DMS 273 treated with DMSO at 0.1 percent for 48 hours (cell line): ENCODE measurements at places on chromosomes 7 and 10.

DNA sequence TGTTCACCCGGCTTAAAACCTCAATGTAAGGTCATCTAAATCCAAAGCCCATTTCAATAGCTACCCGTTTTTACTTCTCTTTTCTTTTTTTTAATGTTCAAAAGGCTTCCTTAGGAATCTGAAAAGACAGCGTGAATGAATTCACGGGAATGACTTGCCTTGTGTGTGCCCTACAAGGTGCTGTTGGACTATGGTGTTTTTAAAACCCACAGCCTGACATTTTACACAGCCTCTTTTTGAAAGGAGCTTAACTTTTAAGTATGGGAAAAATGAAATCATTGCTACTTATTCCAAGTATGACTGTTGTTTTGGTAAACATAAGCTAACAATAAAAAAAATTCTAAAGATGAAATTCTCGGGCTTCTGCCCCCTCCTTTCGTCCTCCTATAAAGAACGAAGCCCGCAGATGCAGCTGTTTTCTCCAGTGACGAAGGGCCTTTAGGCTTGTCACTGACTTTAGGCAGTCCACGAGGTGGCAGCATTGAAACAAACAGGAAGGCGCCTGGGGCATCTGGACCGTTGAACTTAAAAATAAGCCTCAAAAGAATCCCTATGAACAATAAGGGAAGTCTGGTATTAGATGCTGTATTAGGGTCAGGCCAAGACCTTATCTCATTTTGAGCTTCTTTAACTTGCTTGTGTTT lies 141.3 kb downstream of the NRP1 start:
- DNase-seq: peak; percentile 36

- peak; percentile 28 for DNase-seq
Measured at GRCh38 chr7:79272066-79272669, 181.3 kb downstream of the MAGI2 start.

DNA sequence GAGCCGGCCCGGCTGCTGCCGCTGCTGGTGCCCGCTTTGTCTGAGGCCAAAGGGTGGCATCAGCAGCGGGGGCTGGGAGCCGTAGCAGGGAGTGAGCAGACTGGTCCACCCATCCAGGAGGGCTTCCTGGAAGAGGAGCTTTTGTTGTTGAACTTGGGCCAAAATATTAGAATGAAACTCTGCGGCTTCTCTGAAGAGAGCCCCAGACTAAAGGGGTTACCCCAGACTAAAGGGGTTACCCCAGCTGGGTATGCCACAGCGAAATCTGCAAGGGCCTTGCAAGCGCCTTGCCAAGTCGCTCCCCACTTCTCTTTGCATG lies 154.7 kb upstream of the ZMIZ1 start:
- no peak for DNase-seq

DNA sequence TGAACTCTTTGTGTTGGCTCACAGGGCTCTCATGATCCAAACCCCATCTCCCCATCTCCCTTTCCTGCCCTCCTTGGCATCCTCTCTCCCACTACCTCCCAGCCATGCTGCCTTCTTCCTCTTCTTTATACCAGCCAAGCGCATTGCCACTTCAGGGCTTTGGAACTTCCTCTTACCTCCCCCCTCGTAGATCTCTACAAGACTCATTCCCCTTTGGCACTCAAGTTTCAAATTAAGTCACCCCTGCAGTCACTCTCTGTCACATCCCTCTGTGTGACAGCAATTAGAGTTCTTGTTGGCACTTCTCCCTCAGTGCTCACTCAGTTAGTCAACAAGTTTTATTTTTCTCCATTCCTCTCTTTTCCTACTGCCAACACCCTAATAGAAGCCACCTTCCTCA lies 20.8 kb upstream of the NRP1 start:
- DNase-seq: no peak

GRCh38 chr10:132555648-132556575 lies 18.3 kb downstream of the INPP5A start:
- no peak for DNase-seq

DNA sequence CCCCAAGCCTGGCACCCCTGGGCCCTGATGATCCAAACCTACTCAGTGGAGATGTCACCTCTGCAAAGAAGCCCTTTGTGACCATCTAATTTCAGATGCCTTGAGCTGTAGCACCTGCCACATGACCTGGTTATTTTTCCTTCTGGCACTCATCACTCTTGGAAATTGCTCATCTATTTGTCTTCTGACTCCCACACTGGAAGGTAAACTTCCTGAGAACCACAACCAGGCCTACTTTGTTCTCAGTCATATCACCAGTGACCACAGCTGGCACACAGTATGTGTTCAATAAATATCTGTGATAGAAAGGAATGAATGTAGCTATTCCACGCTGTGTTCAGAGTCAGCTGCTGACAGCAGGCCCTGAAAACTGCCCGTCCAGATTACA lies 97.1 kb downstream of the SH3PXD2A start:
- no peak for DNase-seq

GRCh38 chr10:47299611-47300428 lies at the start of gene GDF10:
TSS of gene GDF10 (plus strand) at chr10:47300197. CDS start at chr10:47300652, 455 bp downstream.
- no peak for DNase-seq

DNA sequence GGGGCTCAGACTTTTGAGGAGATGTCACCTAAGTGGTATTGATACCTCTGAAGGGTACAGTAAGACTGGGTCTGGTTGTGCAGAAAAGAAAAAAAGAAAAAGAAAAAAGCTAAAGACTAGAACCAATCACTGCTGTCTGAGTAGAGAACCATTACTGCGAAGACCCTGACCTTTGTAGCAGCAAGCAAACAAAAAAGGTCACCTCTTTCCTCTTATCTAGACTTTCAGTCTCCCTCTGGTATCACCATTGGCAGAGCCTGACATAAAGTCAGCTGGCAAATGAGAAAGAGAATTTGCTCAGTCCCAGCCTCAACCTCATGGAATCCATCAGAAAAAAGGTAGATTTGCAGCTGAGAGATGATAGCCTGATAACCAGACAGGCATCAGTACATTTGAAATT lies 2.6 kb upstream of the DNTT start:
- no peak for DNase-seq

- no peak for DNase-seq
Measured at GRCh38 chr7:7329326-7329725, 147.0 kb downstream of the C1GALT1 start.

DNA sequence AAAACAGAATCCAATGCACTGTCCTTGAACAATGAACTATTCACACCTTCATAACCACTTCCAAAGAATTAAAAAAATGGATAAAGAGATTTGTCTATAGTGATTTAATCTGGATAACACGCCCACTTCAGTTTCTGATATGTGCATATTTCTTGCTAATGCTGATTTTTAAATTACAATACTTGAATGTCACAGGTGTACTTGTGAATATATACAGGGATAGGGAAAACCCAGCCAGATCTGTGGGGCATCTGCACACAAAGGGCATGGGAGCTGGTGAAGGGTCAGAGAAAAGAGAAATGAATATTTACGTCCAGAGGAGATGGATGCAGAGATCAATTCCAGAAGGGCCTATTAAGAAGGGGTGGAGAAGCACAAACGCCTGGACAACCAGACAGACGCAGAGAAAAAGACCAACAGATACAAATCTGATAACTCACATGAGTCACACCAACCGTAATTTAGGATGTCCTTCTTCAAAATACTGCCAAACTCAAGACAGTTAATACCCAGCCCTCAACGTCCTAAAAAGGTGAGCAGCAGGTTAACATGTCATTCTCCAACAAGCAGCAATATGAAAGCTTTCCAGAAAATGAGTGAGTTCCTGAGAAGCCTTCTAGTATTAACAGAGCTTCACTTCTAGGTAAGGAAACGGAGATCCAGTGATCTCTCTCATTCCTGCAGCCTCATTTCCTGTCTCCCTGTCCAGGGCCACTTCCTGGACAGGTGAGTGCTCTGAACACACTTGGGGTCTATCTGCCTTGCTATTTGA lies 41.9 kb downstream of the PIP4K2A start:
- no peak for DNase-seq

DNA sequence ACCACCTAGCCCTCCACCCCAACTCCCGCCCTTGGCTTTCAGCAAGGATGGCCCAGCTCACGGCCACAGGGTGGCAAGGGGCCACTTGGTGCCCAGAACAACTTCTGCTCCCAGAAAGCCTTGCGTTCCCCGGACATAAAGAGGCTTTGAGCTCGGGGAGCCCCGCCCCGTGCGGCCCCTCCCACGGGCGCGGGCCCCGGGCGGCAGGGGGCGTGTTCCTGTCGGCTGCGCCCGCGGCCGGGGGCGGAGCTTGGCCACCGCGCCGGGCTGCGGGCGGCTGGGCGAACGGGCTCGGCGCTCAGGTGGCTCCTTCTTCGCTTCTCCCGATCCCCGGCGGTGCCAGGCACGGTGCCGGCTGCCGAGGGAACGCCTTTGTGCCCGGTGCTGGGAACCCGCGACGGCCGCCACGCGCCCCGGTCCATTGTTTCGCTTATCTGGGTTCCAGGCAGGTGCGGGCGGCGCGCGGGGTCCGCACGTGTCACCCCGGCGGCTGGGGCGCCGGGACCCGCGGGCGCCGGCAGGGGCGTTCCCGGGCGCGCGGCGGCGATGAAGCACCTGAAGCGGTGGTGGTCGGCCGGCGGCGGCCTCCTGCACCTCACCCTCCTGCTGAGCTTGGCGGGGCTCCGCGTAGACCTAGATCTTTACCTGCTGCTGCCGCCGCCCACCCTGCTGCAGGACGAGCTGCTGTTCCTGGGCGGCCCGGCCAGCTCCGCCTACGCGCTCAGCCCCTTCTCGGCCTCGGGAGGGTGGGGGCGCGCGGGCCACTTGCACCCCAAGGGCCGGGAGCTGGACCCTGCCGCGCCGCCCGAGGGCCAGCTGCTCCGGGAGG lies at the start of gene NFE2L3:
Gene NFE2L3 (plus strand): TSS at position 246 of the 829 bp plus-strand sequence. CDS start 301 bp downstream, at position 547.
- DNase-seq: peak; percentile 61

GRCh38 chr10:88337134-88337533 lies 246.0 kb downstream of the RNLS start:
- no peak for DNase-seq

- no peak for DNase-seq
Measured at GRCh38 chr7:56447864-56448693, 331.9 kb upstream of the NUPR2 start.

- DNase-seq: no peak
Measured at GRCh38 chr7:96527133-96527827, 182.4 kb downstream of the SEM1 start.

DNA sequence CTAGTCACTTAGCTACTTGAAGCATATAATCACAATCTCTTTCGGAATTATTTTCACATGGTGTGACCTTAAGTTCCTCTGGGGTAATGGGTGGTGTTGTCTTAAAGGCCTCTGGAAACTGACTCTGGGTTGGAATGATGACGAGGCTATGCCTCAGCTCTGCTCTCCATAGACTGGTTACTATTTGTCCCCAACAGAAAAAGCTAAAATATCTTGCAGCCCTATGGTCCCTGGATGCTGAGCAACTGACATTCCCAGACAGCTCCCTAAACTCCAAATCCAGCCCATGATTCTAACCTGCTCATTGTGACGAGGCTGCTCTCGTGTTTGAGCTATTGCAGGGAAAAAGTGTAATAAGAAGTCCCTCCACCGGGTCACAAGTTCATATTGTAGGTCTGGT lies 51.6 kb downstream of the HBP1 start:
- DNase-seq: no peak
